ENCODE measurements at places on chromosomes 4 and X. TPM values are rescaled to one million over a fixed set of nuclear protein-coding genes. Genes with fewer than 3 reads are reported as not detected.

PASD1 gene
- not detected for total RNA-seq

CFI gene
- total RNA-seq: 12.2 TPM

CFP gene
- 0.56 TPM for total RNA-seq

CHRDL1 gene
- not detected for total RNA-seq

HSFX1 gene
- 0.88 TPM for total RNA-seq

RASGEF1B gene
- 3.4 TPM for total RNA-seq

VCX3B gene
- not detected for total RNA-seq

FGFRL1 gene
- total RNA-seq: 33.1 TPM

XKRX gene
- total RNA-seq: 0.26 TPM

FATE1 gene
- total RNA-seq: not detected

AFP gene
- not detected for total RNA-seq

XAGE1A gene
- total RNA-seq: not detected

TKTL2 gene
- total RNA-seq: not detected

BEX5 gene
- total RNA-seq: not detected

FIP1L1 gene
- 32.1 TPM for total RNA-seq

IL2 gene
- not detected for total RNA-seq

UGT8 gene
- not detected for total RNA-seq

GUCY1A1 gene
- 0.39 TPM for total RNA-seq

TRAM1L1 gene
- 5.2 TPM for total RNA-seq

LUZP4 gene
- not detected for total RNA-seq

TENM3 gene
- total RNA-seq: 24.7 TPM

ARHGAP36 gene
- not detected for total RNA-seq

RPS6KA6 gene
- total RNA-seq: 2.6 TPM

NRK gene
- 16.9 TPM for total RNA-seq

MBNL3 gene
- 3.8 TPM for total RNA-seq

NONO gene
- 316 TPM for total RNA-seq

TCP11X2 gene
- not detected for total RNA-seq

Measured in epithelial cell of alveolus of lung (primary cell).